Adrenal gland (tissue), 19 donors: ENCODE measurements at places on chromosomes 1 and 21. TPM values are rescaled to one million over a fixed set of nuclear protein-coding genes. Genes with fewer than 3 reads are reported as not detected.

GRCh38 chr1:19528438-19528837, 43.1 kb upstream of the CAPZB start:
- H3K36me3 ChIP-seq, result no peaks in the 10 kb centered on the region
- H3K27me3 ChIP-seq, result no peaks in the 10 kb centered on the region
- no peaks in the 10 kb centered on the region for H3K4me1 ChIP-seq
- no peak for DNase-seq
- H3K27ac ChIP-seq, result no peak overlapping the region

Gene OR2T35
- polyA plus RNA-seq, result not detected

Gene HJV
- polyA plus RNA-seq, result 0.07 TPM

- H3K27me3 ChIP-seq, result no peaks in the 10 kb centered on the region
- no peaks in the 10 kb centered on the region for H3K36me3 ChIP-seq
- peaks cover 15% of the 10 kb centered on the region for H3K4me1 ChIP-seq
- no peak for DNase-seq
These were observed 63.6 kb upstream of the ERRFI1 start for GRCh38 chr1:8089535-8090228.

Gene TFF3
- 1.2 TPM for polyA plus RNA-seq

Gene OLIG2
- 0.16 TPM for polyA plus RNA-seq

DNA sequence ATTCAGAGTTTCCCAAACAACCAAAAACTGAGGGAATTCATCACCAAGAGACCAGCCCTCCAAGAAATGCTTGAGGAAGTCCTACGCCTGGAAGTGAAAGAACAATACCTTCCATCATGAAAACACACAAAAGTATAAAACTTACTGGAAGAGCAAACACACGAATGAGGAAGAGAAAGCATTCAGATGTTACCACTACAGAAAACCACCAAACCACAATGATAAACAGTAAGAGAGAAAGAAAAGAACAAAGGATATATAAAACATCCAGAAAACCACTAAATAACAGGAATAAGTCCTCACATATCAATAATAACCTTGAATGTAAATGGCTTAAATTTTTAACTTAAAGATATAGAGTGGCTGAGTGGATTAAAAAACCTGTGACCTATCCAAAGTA, 58.5 kb upstream of the BCL10 start:
- no peak overlapping the region for H3K4me3 ChIP-seq
- no peak overlapping the region for H3K27ac ChIP-seq
- DNase-seq, result no peak
- no peaks in the 10 kb centered on the region for H3K27me3 ChIP-seq
- no peaks in the 10 kb centered on the region for H3K36me3 ChIP-seq

GRCh38 chr1:175405766-175406165, 213.2 kb upstream of the KIAA0040 start:
- H3K27ac ChIP-seq, result no peak overlapping the region
- H3K27me3 ChIP-seq, result no peaks in the 10 kb centered on the region
- no peaks in the 10 kb centered on the region for H3K36me3 ChIP-seq
- H3K4me1 ChIP-seq, result no peaks in the 10 kb centered on the region

GRCh38 chr1:56335394-56335793, 244.0 kb downstream of the PLPP3 start:
- no peaks in the 10 kb centered on the region for H3K36me3 ChIP-seq
- H3K27me3 ChIP-seq, result no peaks in the 10 kb centered on the region
- DNase-seq, result no peak
- H3K4me1 ChIP-seq, result no peaks in the 10 kb centered on the region
- no peak overlapping the region for H3K27ac ChIP-seq

Gene NLRP3
- polyA plus RNA-seq, result 0.67 TPM
